ENCODE measurements at places on chromosomes 12 and 14.

- no peak for DNase-seq
Measured at GRCh38 chr12:143964-144649, 69.8 kb downstream of the SLC6A12 start.

DNA sequence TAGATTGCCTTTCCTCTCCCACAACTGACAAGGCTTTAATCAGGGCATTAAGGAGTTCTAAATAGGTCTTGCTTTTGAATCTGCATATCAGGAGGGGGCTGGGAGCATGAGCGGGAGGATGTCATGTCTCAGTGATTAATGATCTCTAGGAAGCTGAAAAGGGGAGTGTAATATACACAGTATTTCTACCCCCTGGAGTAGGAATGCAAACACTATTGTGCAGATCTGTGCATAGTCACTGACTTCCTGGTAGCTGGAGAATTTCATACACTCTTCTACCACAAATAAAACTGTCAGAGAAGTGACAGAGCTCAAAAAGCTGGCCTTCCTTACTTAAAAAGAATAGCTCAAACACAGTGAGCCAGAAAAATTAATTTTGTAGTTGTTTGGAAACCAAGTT, 65.8 kb downstream of the RIC8B start:
- DNase-seq: no peak

GRCh38 chr12:48280572-48280971, 70.1 kb downstream of the ZNF641 start:
- no peak for DNase-seq

DNA sequence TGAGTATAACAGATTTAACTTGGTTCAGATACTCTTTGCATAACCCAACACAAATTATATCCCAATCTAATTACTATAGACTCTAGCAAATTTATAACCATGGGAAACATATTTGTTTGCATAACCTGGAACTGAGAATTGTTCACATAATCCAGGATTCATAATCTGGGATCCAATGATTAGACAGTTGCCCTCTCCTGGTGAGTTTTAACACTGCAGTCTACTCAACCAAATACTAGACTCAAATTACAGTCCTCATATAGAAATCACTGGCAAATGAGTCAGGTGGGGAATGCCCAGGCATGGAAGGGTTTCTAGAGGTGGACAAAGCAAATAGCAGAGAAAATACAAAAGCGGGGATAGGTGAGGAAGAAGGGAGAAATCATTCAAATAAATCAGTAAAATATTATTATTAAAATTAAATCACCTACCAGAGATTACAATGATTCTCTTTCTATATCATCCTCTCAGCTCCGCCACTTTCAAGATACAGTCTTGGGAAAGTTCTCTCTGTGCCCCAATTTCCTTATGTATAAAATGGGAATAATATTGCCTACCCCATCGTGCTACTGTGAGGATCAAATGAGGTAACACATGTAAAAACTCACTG, 9.4 kb downstream of the GCH1 start:
- DNase-seq: no peak

GRCh38 chr14:30243207-30243606, 315.6 kb upstream of the PRKD1 start:
- DNase-seq: no peak

DNA sequence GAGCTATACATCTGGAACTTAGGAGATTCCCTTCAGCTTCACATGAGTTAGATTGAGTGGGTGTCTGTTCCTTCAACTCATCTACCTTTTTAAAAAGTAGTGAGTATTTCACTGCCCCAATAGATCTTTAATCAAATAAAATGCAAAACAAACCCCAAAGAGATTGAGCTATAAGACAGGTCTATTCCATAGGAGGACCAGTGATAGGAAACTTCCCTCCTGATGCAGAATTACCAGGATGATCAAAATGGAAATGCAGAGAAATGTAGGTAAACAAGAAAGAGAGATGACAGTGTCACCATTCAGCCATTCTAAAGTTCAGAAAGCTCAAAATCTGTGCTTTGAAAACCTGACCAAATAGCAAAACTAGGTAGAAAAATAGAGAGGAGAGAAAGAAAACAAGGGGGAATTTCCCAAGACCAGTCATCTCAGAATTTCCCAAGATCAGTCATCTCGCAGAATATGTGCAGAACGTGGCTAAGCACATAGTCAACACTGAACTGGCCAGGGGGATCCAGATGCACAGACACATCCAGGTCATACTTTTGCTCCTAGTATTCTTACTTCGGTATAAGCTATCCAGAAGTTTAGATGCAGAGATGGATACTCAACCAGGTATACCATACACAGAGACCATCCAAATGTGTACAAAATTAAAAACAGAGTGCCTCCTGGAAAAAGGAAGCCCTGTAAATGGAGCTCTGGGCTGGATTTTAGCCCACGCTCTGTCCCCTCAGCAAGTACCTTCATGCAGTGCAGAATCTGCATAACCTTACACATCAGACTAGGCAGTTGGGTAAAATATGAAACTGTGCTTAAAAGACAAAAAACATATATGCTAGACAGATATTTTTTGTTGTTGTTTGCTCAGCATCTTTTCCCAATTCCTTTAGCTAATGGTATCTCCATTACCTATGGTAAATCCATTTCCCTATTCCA, 27.4 kb downstream of the SLC41A2 start:
- DNase-seq: no peak

DNA sequence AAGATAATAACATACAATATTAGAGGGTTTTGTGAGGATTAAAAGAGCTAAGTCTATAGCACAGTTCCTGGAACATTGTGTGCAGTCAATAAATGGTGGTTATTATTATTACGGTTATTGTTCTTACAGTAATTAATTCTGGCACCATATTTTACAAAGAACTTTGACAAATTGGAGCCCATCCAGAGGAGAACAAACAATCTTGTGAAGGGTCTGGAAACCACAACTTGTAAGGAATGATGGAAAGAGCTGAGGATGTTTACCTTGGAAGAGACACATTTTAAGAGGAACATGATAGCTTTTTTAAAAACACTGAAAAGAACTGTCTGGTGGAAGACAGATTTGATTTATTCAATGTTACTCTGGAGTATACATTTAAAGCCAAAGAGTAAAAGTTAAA, 150.5 kb upstream of the KRR1 start:
- no peak for DNase-seq

GRCh38 chr14:68408680-68409079, 384.2 kb downstream of the ZFP36L1 start:
- no peak for DNase-seq

GRCh38 chr12:40436564-40436963, 211.8 kb downstream of the LRRK2 start:
- DNase-seq: no peak

GRCh38 chr14:53567236-53567780, 389.3 kb downstream of the BMP4 start:
- DNase-seq: no peak

GRCh38 chr12:116278279-116278626, 760 bp upstream of the MED13L start:
- DNase-seq: no peak

Data from activated T-helper 1 cell treated with Interleukin-2 at 50 U/mL for 16 hours (primary cell).